ENCODE measurements at places on chromosomes 5 and 9.

DNA sequence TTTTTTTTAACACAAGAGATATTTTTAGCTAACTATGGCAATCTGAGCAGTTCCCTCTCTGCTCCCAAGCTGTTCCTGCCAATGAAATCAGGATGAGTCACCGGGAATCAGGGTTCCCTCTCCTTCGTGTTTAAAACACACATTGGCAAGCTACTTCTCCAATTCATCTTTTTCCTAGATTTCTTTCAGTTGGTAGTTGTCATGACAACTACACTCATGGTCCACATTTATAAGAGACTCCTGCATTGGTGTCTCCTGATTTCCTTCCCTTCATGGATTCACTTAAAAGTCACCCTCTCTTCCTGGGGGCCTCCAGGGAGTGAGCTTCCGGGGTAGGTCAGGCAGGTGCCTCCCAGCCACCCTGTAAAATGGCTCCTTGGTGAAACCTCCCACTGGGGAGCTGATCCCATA lies 72.3 kb upstream of the NIPAL4 start:
- DNase-seq, result no peak

DNA sequence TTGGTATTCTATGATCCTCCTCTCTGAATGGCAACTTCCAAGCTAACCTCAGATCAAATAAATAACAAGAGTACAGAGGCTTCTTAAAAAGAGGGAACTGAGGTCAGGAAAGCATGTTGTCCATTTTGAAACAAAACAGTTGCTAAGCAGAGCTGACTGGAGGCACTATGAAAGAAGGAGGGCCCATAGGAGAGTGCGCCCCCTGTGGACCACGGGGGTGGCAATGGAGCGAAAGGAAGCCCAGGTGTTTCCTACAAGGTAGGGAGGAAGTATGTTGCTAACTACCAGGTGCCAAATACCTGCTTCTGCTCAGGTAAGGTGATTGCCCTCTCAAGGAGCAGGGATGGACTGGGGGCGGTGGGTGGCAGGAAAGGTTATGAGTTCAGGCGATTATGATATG lies 101.8 kb upstream of the MAST4 start:
- DNase-seq, result no peak

GRCh38 chr5:68147659-68148058 lies 67.9 kb upstream of the PIK3R1 start:
- no peak for DNase-seq

- no peak for DNase-seq
Observed at GRCh38 chr9:109014608-109015280, 1.4 kb upstream of the CTNNAL1 start.

GRCh38 chr9:135248111-135248510 lies 160.6 kb downstream of the OLFM1 start:
- no peak for DNase-seq
